ENCODE measurements at places on chromosomes 1 and 21.

GRCh38 chr1:2137257-2138121, 57.1 kb downstream of the FAAP20 start:
- DNase-seq = no peak

DNA sequence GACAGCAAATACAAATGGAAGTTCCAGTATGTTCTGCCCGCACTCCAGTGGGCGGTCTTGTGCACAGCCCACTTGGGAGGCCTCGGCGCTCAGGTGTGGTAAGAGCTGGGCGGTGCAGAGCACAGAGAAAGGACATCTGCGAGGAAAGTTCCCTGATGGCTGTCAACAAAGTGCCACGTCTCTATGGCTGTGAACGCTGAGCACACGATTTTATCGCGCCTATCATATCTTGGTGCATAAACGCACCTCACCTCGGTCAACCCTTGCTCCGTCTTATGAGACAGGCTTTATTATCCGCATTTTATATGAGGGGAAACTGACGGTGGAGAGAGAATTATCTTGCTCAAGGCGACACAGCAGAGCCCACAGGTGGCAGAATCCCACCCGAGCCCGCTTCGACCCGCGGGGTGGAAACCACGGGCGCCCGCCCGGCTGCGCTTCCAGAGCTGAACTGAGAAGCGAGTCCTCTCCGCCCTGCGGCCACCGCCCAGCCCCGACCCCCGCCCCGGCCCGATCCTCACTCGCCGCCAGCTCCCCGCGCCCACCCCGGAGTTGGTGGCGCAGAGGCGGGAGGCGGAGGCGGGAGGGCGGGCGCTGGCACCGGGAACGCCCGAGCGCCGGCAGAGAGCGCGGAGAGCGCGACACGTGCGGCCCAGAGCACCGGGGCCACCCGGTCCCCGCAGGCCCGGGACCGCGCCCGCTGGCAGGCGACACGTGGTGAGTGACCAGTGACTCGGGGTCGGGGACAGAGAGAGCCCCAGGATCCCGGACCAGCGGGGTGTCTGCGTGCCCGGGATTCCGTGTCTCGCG, at the start of gene IL12RB2:
Gene IL12RB2 (plus strand): TSS at position 623 of the 810 bp plus-strand sequence. CDS start 12,496 bp downstream, outside the sequence.
- peak; percentile 20 for DNase-seq

- DNase-seq = no peak
Measured at GRCh38 chr1:10741696-10742095, 54.8 kb downstream of the CASZ1 start.

- peak; percentile 76 for DNase-seq
Measured at GRCh38 chr1:154839691-154840090, 30.4 kb downstream of the KCNN3 start.

- DNase-seq = no peak
Measured at GRCh38 chr1:64814427-64814826, 69.6 kb downstream of the RAVER2 start.

DNA sequence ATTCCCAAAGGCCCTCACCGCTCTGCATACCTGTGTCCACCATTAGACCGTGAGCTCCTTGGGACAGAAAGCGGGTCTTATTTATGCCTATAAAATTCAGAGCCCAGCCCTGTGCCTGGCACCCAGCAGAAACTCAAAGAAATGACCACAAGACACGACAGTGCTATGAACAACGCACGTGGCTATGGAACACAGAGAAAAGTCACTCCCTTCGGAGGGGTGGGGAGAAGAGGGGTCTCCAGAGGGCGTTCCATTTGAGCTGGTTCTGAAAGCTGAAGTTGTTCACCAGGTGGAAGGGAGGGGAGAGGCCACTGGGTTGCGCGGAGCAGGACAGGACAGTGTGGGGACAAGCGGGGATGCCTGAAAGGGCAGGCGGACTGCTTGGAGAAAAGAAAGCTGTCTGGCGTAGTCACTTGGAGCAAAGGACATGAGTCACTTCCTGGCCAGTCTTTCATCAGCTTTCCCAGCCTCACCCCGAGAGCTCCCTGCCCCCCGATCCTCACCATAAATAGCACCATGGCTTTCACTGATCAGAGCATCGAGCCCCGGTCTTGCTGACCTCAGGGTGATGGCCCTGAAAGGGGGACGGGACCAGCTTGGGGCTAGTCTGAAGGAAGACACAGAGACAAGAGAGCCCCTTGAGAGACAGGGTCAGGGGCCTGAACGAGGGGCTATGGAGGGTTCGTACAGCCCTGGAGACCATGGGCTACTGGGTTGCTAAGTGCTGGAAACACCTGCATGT, 28.5 kb downstream of the ECE1 start:
- DNase-seq = peak; percentile 87
